Lower leg skin (tissue), 4 donors: ENCODE measurements at places on chromosomes 5 and 9.

- DNase-seq = no peak
Measured at GRCh38 chr5:58929726-58930125, 346.9 kb downstream of the RAB3C start.

DNA sequence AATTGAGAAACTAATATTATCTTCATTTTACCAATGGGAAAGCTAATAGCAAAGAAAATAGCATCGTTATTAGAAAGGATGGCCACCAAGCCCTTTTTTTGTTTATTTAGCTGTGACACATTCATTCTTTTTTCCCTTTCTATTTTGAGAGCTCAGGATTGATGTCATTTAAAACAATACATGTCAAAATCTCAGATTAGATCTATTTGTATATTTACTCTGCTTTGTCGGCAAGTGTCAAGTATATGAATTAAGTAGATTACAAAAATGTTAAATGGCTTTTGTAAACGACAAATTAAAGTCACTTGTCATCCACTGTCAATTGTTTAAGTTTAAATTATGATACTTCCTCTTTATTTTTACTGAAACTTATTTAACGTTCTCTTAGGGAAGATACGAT lies 118.9 kb downstream of the PAM start:
- DNase-seq = no peak

- DNase-seq = peak; percentile 18
Measured at GRCh38 chr5:170393958-170394357, 4.8 kb upstream of the KCNMB1 start.

GRCh38 chr5:142215915-142216681 lies 107.5 kb downstream of the NDFIP1 start:
- peak; percentile 59 for DNase-seq

GRCh38 chr9:8724284-8725018 lies 924.9 kb upstream of the DMAC1 start:
- DNase-seq = no peak

GRCh38 chr5:145903113-145903512 lies 30.3 kb upstream of the GRXCR2 start:
- no peak for DNase-seq

DNA sequence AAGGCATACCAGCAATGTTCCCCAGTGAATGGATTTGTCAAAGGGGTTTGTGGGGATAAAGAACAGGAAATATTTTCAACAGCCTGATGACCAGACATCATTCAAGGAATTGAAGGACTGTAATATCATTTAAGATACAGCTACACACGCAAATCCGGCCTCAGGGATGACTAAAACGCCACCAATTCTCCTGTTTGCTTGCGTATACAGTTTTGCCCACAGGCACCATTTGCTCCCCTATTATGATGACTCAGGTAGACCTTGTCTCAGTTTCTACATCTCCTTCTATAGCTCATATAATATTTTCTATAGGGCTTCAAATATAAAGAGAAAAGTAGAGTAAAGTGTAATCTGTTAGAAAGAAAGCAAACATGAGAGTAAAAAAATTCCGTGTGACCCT lies 29.7 kb upstream of the ITGA1 start:
- DNase-seq = no peak

- peak; percentile 29 for DNase-seq
Measured at GRCh38 chr5:42887097-42887496, 75.4 kb upstream of the SELENOP start.

DNA sequence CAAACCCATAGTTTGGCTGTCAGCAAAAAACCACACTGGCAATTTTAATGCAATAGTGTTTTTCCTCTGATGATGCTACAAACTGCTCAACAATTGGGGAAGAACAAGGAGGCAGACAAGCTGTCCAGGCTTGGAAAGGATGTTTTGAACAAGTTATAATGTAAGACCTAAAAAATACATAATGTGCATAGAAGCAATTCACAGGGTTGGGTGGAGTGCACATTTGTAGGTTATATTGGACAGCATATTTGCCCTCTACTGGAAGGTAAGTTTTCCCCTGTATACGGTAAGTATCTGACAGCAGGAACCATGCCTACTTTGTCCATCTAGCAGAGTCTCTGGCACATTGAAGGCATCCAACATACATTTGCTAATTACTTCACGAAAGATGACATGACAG lies 114.3 kb upstream of the PUM3 start:
- DNase-seq = no peak

GRCh38 chr5:146626936-146627335 lies 110.9 kb upstream of the GPR151 start:
- no peak for DNase-seq

DNA sequence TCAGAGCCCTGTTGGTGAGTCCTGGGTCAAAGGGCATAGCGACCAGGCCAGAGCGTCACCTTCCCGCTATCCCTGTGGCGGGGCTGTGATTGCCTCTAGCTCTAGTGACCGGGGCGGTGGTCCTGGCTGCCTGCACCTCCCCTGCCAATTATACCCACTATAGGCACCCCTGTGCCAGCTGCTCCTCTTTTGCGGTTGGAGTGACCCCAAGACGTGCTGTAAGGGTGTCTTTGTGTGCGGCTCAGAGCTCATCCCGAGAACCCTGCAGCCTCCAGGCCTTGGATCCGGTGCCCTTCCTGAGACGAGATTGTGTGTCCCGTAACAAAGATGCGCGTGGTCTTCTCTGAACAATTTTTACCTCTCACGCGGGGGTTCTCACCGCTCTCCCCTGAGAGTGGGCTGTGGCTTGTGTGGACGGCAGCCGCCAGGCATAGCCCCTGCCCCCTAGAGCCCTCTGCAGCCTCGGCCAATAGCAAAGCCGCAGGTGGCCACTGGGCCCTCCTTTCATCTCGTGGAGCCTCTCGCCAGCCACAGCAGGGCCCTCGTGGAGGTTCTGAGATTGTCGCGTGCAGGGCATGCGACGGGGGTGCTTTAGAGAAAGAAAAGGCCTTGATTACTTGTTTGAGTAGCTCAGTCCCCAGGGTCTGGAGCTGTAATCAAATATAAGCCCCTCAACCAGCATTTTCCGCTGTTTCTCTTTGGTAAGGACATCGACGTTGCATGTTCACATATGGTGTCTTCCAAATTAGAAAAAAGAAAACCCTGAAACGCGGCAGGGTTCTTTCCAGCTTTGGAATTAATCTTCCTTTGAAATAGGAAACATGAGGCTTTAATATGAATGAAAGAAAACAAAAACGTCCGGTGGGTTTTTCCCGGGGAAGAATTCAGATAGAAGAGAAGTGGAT lies 10.7 kb downstream of the NKD2 start:
- peak; percentile 81 for DNase-seq

GRCh38 chr9:136996361-136997292 lies at the start of gene CLIC3:
CLIC3 (minus strand) TSS chr9:136996568; CDS start chr9:136996543, 25 bp downstream.
- no peak for DNase-seq

DNA sequence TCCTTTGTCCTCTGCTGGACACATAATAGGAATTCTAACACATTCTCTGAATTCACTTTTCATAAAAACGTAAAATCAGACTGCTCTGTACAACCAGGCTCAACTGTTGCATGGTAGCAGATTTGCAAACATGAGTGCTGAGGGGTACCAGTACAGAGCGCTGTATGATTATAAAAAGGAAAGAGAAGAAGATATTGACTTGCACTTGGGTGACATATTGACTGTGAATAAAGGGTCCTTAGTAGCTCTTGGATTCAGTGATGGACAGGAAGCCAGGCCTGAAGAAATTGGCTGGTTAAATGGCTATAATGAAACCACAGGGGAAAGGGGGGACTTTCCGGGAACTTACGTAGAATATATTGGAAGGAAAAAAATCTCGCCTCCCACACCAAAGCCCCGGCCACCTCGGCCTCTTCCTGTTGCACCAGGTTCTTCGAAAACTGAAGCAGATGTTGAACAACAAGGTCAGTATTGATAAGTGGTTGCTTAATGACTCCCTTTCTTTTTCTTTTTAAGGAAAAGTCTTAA lies 11.1 kb downstream of the PIK3R1 start:
- DNase-seq = no peak

DNA sequence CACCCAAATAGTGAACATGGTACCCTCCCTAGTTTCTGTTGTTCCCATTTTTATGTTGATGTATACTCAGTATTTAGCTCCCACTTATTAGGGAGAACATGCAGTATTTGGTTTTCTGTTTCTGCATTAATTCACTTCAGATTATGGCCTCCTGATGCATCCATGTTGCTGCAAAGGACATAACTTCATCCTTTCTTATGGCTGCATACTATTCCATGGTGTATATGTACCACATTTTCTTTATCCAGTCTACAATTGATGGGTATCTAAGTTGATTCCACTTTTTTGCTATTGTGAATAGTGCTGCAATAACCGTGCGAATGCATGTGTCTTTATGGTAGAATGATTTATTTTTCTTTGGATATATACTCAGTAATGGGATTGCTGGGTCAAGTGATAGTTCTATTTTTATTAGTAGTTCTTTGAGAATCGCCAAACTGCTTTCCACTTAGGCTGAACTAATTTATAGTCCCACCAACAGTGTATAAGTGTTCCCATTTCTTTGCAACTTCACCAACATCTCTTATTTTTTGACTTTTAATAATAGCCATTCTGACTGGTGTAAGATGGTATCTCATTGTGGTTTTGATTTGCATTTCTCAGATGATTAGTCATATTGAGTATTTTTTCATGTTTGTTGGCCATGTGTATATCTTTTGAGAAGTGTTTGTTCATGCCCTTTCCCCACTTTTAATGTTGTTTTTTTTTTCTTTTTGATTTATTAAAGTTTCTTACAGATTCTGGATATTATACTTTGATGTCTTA lies 79.6 kb downstream of the SMIM15 start:
- DNase-seq = no peak

- no peak for DNase-seq
Measured at GRCh38 chr5:80372780-80373179, 35.1 kb upstream of the ZFYVE16 start.

DNA sequence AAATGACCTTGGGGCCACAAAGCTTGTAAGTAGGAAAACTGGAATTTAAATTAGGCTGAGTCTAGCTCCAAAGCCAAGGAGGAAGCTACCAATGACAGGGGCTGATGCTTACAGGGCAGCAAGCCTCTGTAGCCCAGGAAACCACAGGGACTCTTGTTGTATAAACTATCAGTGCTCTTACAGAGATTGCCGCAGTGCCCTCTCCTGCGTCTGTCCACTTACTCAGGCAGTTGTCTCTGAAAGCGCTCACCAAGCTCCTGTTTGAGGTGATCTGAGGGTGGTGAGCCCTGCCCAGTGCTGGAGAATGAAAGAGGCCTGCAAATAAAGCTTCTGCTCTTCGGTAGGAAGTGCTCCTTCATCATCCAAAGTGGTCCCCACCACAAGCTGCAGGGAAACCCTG lies 498.8 kb downstream of the ARHGEF28 start:
- DNase-seq = no peak

DNA sequence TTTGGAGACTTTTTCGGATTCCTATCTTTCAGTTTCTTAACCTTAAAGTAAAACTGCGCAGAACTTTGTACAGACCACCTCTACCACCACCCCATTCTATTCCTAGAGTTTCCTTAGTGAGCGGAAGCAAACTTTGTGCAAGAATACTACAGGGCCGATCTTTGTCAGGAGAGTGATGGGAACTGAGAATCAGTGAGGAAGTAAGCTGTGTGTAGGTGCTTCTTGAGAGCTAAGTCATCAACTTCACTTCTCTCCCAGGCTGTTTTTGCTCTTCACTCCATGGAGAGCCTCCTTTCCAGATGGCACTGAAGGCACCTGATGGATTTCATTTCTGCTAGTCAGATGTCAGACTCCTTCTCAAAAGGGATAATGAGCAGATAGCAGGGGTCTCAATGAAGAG lies 127.3 kb downstream of the SPATA31D1 start:
- no peak for DNase-seq

DNA sequence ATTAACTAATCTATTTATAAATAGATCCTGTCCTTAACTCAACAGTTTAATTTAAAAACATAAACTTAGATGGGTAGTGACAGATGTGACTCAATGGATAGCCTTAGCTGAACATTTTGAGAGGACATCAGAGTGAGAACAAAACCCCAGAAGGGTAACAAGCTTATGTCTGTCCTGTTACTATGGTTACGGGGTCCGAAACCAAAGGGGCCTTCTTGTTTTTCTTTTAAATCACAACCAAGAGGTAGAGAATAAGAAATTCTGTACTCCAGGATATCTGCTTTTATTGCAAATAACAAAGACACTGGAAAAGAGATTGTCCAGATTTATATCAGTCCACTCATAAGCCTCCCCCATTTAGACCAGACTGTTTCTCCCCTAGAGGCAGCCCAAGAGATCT lies 612.1 kb downstream of the MTRR start:
- no peak for DNase-seq

- DNase-seq = no peak
Measured at GRCh38 chr5:149310947-149311658, 34.2 kb upstream of the GRPEL2 start.

DNA sequence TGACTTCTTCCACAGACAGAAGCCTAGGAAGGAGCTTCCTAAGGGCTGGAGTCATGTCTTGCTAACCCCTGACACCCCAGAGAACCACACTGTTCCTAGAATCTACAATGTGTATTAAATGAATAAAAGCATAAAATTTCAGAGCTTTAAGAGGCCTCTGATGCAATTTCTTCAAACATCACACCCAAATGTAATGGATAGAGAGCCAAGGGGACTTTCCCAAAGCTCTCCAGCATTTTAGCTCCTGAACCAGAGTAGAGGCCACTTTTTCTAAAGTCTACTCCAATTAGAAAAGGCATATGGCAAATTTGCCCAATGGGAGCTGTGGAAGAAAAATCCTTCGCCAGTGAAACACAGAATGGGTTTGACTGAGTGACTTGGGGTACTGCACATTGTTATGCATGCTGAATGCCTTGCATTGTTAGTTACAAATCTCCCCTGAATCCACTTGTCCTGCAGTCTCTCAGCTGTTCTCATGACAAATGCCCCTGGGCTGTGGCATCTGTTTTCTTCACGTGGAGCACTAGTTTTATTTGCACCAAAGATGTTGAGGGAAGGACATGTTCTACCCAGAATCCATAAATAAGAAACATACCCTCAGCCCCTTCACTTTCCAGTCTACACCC lies 334.0 kb downstream of the ASTN2 start:
- no peak for DNase-seq

DNA sequence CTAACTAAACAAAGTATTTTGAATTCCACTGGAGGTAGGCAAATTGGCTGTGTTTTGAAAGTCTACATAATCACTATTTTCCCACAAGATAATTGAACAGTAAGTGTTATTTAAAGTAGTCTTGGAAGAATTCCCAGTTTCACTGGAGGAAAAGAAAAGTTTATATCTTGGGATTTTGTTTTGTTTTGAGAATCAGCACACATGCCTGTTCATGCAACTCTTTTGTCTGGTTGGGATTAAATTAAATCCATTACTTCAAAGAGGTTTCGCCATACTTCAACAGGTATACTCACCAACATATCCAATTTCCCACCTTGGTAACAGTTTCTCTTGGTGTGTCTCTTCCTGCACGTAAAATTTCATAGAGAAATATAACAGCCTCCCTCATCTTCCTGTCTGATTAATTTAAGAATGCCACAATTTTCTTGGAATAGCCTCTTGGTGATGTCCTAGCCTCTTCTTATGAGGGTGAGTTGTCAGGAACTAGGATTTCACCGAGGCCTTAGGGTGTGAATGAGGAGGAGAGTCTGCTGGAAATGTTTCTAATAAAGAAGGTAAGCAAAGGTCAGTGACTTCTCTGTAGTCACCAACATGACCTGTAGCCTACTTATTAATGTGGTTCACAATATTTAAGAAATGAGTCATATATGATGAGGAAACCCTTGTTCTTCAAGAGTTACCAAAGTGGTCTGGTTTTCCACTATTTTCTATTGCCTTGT lies 48.1 kb downstream of the ITGA2 start:
- no peak for DNase-seq

- DNase-seq = no peak
Measured at GRCh38 chr5:27524515-27524914, 486.1 kb upstream of the CDH9 start.

GRCh38 chr5:77418601-77419581 lies 73.2 kb downstream of the WDR41 start:
- no peak for DNase-seq
